ENCODE measurements at places on chromosomes 7 and 10. TPM values are rescaled to one million over a fixed set of nuclear protein-coding genes. Genes with fewer than 3 reads are reported as not detected.

DNA sequence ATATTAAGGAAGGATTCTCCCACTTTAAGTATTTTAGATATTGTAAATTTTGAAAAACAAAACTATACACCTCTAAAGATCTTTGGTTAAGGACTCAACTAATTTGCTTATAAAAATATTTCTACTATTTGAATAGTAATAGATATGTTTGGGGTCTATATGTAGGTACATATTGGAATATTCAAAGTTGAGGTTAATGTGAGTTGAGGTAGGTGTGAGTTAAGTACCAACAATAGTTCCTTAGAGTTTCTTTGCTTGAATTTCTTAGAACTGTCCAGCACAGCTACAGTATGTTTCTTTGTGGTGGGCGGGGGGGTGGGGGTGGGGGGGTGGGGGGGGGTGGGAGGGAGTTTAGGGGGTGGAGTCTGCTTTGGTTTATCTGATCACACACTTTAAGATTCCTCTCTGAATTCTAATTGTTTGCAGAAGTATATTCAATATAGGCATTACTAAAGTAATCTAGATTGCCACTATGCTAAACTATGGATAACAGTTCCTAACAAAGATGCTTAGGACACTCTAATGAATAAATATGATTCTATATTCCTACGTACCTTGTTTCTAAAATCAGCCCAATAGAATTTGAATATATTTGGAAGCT is 2.1 kb downstream of the GRM3 start:
- no peak for DNase-seq

DNA sequence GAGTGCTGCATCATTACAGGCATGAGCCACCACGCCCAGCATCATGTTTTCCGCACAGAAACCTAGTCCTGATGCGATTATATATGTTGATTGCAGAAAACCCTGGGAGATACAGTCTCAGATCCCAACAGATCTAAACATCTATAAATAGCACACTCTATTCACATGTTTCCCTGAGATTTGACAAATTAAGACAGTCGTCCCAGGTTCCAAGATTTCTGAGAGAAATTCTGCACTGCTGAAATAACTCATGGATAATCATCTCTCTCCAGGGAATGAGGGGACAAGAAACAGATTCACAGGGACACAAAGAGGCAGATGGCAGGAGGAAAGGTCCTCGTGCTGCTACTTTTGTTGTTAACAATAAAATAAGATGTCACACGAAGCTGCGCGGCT is 393.1 kb upstream of the CELF2 start:
- DNase-seq: no peak

GRCh38 chr7:47480576-47481538 is 101.1 kb downstream of the TNS3 start:
- no peak for DNase-seq

DNA sequence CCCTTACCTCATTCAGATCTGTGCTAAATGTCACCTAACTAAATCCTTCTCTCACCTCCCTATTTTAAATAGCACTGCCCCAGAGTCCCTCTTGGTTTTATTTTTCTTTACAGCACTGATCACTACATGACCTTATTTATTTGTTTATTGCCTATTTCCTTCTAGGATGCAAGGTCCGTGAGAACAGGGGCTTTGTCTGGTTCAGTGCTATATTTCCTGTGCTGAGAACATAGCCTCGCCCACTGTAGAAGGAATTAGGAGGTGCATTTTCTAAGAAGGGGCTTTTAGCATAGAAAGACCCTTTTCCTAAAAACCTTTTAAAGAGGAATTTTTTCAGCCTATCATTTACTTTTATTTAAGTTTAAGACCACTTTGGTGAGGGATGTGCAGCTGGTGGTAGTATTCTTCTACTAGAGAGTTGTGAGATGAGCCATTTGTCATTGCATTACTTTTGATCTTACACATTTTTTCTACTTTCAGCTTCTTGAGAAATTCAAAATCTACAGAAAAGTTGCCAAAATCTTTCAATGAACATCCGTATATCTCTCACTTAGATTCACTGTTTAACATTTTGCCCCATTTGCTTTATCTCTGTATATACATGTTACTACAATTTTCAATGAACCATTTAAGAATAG is 13.5 kb upstream of the PCGF5 start:
- no peak for DNase-seq

The KIAA1549 gene
- 14.1 TPM for polyA plus RNA-seq

The TMEM196 gene
- 0.52 TPM for polyA plus RNA-seq

DNA sequence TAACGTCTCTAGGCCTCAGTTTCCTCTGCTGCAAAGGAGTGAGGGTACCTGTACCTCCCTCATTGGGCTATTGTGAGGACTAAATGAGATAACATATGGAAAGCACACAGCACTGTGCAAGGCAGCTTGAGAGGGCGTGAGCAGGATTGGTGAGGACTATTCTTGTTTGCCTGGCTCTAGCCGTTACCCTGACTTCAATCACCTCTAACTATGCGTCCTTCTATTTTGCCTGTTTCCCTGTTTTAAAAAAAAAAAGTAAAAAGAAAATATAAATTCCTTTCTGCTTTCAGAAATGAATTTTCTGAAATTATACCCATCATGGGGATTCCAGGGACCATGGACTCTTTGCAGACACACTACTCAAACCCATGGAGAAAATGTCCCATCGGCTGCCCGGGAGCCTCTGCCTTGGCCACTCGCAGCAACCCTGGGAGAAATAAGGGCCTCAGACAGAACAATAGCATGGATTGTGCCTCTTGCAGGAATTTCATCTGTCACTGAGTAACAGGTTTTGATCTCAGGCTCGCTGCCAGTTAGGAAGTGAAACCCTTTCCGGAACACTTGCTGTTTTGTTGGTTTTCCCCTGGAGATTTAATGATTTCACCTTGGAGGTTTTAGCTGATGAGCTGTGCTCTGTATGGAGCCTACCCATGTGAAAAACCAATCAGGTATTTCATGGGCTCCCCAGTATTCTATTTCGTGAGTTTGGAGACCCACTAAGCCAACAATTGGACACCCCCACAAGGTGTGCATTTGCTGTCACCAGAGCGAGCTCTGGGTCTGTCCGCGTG is 55.6 kb downstream of the STEAP1B start:
- no peak for DNase-seq

GRCh38 chr7:36668080-36668479 is 56.2 kb downstream of the AOAH start:
- DNase-seq: no peak

DNA sequence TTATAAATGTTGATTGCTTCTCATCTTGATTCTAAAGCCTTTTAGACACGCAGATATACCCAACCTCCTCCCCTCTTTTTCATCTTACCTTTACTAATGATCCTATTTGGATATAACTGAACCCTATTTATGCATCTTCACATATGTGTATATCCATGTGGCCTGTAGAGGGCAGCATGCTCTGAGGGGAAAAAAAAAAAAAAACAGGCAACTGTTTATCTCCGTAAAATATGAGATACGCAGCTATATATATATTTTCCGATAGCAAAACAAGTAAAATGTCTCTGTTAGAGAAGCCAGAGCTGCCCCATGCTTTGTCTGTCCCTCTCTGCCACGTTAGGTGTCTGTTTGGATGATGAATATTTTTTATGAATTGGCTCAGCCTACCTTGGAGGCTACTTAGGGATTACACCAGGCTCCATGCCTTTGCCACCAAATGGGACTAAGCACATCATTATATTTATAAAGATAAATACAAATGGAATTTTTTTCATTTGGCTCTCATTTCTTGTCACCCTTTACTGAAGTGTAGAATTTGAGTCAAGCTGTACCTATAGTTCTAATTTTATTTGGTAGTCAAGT is 174.8 kb upstream of the FZD1 start:
- DNase-seq: no peak

The ENTPD1 gene
- 12.6 TPM for polyA plus RNA-seq

- DNase-seq: no peak
Measured at GRCh38 chr7:47535035-47535703, 46.7 kb downstream of the TNS3 start.

DNA sequence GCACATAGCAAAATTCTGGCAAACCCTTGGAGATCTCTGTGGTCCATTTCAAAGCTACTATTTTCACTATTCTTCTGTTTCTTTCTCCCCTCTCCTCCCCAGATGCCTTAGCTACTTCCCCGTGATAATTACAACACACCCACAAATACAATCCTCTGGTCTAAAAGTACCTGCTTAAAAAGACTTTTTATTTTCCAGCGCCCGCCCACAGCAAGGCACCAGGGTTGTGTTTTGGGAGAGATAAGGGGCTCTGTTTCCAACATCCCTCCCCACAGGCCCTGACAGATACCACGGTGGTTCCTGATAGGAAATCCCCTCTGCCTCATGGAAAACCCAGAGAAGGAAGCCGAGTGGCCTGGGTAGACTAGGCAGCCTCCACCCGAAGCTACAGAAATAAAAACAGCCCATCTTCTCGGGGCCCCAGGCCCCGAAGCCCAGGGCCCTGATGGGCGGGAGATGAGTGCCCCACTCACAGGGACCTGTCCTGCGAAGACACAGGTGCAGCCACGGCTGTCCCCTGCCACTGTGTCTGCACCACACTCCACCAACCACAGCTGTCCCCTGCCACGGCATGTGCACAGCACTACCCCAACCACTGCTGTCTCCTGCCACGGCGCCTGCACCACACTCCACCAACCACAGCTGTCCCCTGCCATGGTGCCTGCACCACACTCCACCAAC is 19.7 kb downstream of the CALML5 start:
- DNase-seq: no peak

The RELN gene
- 2.1 TPM for polyA plus RNA-seq

The MRPL32 gene
- polyA plus RNA-seq: 90.1 TPM

The WDR86 gene
- 17.1 TPM for polyA plus RNA-seq

- no peak for DNase-seq
Measured at GRCh38 chr7:97601931-97602457, 129.9 kb upstream of the TAC1 start.

The RASA4B gene
- 7.4 TPM for polyA plus RNA-seq

DNA sequence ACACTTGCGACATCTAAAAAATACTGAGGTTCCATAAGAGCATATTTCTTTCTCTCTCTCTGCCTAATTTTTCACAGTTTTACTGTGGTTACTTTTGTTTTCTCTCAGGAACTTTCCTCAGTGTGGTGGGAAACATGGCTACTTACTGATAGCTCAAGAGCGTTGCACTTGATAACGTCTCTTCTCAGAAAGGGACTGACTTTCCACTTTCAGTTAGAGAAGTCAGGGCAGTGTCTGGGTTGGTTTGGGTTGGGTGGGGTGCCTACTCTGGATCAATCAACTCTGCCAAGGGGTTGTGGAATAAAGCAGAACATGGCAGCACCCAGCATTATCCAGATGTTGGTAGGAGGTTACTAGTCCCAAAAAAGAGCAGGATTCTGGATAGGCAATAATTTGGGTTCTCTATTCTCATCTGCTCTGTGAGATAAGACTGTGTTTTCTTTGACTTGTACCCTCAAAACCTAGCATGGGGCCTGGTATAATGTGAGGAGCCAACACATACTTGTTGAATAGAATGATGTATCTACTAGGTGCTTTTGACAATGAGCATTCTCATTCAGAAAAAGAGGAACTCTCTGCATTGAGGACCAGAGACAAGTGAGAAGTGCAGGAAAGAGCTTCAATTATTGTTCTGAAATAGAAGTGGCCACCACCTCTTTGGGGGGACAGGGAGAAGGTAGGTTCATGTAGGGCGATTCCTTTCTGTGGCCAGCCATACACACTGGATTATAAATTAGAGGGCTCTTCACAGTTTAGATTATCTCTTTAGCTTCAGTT is 315.7 kb downstream of the REEP3 start:
- DNase-seq: no peak

The PNLIP gene
- polyA plus RNA-seq: not detected

DNA sequence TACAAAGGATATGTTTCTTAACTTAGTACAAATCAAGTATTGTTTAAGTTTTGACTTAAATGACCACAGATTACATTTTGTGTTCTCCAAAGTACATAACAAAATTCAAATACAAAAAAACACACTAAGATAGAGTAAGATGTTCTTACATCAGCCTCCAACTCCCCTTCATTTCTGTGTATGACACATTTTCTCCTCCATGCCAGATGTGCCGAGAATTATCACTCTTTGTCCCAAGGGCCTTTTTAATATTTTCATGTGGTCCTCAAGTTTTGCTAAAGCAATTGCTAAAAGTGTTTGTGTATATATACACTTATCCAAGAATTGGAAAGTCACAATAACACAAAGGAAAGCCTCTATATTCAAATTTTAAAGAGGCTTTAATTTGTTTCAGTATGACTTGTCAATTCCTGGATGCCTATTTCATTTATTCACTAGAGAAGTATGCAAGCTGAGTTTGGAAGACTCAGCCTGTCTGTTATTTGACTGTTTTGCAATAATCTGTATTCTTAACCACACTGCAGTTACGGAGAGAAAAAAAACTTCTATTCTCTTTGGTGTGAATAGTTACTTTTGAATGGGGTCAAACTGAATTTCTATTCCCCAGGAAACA is 586.4 kb upstream of the SEMA3D start:
- DNase-seq: no peak

The AQP1 gene
- polyA plus RNA-seq: 39.4 TPM

DNA sequence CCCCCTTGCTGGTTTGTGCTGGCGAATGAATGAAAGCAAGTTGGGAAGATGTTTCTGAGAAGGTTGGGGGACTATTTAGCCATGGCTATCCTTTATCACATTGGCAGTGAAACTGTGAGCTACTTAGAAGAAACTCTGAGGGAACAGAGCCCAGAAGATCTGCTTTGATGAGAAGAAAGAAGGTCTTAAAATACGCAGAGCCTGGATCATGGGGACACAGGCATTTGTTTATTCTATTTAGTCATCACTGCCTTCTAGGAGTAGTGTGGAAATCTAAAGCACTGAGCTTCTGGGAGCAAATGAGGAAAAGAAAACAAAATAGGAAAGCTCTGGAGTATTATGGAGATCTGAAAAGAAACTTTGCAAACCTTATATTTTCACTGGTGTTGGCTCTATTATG is 28.5 kb downstream of the CPED1 start:
- DNase-seq: no peak
